Frontal cortex (tissue), 4 donors: ENCODE measurements at places on chromosomes 1 and 21.

GRCh38 chr21:15625363-15625762 lies 104.4 kb upstream of the USP25 start:
- DNase-seq, result no peak

- DNase-seq, result no peak
Observed at GRCh38 chr1:160877221-160877620, 7.8 kb downstream of the ITLN1 start.

DNA sequence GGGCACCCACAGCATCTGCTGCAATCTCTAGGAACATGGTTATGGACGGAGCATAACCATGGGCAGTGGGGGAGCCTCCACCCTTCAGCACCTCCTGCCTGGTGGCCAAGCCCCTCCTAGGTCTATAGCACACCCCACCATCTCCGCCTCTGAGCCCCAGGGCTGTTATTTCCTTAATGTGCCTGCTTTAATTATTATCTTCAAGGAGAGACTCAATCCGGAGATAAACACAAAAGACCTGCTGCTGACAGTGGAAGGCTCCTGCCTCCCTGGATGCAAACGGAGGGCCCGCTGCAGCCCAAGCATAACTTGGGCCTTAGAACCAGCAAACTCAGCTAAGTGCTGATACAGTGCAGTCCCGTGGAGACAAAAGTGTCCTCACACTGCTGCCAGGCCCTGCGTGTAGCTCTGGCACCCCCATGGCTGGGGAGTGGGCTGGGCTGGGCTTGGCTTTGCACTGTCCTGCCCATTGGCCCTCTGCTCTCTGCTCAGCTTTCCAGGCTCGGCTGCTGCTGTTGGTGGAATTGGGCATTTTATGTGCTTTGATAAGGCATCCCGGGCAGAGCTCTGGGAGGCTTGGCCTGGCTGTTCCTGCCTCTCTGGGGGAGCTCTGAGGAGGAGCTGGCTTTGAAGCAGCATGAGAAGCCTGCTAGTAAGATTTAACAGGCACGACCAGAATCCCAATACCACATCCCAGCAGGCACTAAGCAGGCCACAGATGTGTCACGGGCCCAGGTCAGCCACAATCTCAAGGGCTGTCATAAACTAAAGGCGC lies 620.2 kb downstream of the PTPRU start:
- no peak for DNase-seq

GRCh38 chr21:38787461-38788274 lies 18.1 kb upstream of the ETS2 start:
- DNase-seq, result no peak

- DNase-seq, result no peak
Observed at GRCh38 chr1:85463731-85464496, 1.0 kb downstream of the DDAH1 start.

GRCh38 chr1:174652569-174653280 lies 205.0 kb downstream of the GPR52 start:
- DNase-seq, result no peak

DNA sequence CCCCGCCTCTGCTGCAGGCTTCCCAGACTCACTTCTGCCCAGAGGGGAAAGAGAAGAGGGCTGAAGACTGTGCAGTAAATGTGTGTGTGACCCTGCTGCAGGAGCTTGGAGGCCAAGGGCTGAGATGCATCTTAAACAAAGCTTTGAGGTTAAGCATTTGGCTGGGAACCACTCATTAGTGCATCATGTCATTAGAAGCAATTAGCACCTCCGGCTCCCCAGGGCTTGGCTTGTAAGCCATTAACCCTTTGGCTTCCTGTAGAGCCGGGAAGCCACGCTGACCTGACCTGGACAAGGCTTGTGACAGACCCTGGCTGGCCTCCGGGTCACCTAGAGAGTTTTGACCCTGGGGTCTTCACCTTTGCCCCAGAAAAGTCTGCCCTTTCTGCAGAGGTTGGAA lies 77.0 kb downstream of the CSMD2 start:
- no peak for DNase-seq

- DNase-seq, result no peak
Observed at GRCh38 chr1:114666954-114667353, 2.9 kb downstream of the DENND2C start.

DNA sequence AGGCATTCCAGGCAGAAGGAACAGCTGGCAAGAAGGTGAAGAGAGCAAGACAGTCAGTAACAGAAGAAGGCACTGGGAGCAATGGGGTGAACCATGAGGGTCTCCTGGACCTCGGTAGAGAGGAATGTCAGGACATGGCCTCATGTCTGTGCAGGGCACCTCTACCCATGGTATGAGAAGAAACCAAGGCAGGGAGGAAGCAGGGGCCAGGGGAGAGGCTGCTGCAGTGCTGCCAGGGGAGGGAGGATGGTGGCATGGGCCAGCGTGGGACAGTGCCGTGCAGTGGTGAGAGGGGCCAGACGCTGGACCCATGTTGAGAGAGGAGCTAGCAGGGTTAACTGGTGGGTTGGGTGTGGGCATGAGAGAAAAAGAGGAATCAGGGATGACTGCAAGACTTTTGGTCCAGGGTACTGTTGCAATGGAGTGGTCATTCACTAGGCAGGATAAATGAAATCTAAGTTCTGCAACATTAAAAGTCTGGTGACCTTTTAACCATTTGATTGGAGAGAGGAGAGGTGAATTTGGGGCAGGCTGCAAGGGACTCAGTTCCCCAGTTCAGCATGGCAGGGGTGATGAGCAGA lies 577.6 kb downstream of the MATN1 start:
- no peak for DNase-seq

DNA sequence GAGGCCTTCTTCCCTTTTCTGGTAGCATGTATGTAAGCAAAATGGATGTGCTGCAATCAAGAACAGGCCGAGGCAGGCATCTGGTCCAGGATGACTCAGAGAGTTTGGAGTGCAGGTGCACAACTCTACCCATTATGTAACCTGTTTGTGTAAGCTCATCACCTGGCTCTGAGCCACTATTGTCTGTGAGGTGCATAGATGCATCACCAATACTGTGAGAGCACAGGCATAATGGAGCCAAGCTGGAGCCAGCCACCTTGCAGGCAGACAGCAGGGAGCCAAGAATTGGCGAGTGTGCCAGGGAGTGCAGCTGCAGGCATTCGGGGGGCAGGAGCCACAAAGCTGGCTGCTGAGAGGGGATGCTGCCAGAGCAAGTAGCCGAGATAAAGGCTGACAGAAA lies 549.9 kb upstream of the RGS18 start:
- no peak for DNase-seq
